ENCODE measurements at places on chromosomes 6 and 20.

DNA sequence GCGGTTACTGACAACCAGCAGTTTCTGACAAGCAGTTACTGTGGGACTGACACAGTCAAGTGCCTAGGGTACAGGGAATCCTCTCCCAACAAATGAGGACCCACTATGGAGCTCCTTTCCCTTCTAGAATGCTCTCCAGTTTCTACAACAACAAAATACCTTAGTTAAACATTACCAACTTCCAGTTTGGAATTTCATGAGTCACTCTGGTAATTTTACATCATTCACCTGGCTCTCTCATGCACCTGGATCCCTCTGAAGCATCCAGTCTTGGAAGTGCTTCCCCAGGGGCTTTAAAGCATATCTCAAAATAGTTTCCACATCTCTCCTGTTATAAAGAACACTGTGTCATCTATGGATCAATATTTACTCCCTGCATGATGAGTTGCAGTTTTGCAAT lies 286.7 kb upstream of the SPTLC3 start:
- no peak for DNase-seq

GRCh38 chr6:37078814-37079213 lies 73.4 kb downstream of the FGD2 start:
- no peak for DNase-seq

DNA sequence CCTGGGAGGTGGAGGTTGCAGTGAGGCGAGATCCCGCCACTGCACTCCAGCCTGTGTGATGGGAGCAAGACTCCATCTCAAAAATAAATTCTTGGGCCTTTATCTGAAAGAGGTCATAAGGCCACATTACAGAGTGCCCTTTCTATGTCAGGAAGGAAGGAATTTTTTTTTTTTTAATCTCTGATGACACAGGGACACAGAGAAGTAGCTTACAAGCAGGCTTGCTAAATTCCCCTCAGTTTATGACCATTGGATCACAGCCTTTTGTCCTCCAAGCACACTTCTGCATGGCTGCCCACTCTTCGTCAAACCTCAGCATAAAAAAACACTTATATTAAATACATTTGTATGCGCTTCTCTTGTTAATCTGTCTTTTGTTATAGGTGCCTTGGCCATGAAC lies 7.5 kb upstream of the IFNGR1 start:
- DNase-seq, result no peak

- DNase-seq, result no peak
These were observed 35.6 kb upstream of the SLCO4A1 start for GRCh38 chr20:62606551-62607201.

DNA sequence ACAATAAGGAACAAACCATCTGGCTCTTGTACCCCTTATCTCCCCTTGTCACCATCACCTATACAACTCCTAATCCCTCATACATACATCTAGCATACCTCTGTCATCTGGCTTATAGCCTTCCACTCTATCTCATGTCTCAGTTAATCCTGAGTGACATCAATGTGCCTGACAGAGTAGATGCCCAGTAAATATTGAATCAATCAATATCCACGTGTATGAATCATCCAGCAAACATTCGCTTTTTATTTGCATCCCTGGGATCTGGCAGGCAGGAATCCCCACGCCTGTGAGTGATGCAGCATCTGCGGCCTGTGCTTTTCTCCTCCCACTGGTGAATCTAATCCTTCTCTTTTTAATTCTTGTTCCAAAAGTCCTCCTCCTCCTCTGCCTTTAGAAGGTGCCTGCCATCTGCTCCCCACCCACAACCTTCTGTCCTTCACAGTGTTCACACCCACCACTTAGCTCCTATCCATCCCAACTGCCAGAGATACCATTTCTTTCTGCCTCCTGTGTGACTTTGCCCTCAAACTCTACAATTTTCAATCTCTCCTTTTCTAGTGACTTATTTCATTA lies 37.6 kb downstream of the ZNF391 start:
- no peak for DNase-seq

GRCh38 chr6:77470983-77471382 lies 7.7 kb upstream of the HTR1B start:
- no peak for DNase-seq

- no peak for DNase-seq
These were observed 25.6 kb upstream of the ADGRF4 start for GRCh38 chr6:47672816-47673215.

DNA sequence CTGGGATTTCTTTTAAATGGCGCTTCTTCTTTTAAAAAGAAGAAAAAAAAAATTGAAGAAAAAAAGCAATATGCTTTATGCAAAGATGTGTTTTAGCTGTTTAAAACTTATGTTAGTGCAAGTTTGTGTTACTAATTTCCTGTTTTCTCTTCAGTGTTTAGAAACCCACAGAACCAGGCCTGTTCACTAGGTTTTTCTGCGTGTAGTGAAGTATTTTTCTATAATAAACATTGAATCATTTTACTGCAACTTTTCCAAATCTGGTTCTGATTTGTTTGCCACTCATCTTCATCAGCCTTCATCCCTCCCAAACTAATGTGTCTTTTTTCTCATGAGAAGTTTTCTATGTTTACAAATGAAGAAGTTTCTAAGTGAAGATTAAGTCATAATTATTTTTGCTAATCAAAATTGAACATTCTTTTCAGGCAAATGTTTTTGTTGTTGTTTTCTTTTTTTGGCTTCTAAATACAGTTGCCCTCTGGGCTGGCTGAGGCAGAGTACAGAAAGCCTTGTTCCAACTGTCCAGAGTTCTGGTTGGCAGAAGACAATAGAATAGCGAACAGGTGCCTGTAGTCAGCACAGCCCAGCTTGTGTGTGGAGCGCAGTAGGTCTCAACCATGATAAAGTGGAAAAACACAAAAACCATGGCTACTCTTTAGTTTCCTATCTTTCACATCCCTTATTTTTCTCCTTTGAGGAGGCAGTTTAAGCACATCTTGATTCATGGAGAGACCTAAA lies 14.5 kb downstream of the ZNF76 start:
- DNase-seq, result no peak

DNA sequence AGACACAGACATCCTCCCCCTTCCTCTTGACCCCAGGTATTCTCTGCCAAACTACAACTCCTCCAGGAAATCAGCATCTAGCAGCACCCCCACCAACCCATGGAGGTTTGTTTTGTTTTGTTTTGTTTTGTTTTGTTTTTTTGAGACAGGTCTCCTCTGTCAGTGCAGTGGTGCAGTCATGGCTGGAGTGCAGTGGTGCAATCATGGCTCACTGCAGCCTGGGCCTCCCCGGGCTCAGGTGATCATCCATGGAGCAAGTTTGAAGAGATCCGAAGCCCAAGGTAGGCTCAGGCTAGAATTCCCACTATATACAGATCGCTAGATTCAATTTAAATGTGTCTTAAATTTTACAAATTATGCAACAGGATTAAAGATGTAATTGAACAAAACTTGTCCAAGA lies 518.2 kb upstream of the ARID1B start:
- no peak for DNase-seq

DNA sequence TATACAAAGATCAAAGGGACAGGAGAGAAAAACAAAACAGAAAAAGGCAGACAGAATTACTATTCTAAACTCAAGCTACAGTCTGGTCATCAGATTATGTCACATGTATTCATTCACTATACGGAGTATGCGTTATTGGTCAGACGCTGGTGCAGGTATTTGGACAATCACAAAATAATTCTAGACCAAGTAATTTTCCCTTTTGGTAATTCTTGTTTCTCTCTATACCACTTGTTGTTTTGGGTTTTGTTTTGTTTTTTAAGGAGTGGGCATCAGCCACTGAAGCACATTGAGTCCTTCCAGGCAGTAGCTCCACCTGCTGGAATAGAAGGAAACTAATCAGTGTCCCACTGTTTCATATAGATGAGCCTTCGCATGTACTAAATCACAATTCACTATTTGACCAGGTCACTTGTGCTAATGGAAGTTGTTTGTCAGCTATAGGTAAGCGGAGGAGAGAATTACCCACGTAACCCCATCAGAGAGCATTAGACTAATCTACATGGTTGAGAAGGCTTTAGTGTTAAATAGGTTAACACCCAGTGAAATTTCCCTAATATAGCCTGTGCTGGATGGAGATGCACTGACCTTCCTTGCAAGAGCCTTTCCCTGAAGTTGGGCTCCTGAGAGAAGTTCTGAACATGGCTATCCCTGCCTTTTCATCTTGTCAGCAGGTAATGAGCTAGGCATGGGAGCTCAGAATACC lies 77.9 kb downstream of the TNFAIP3 start:
- DNase-seq, result no peak

DNA sequence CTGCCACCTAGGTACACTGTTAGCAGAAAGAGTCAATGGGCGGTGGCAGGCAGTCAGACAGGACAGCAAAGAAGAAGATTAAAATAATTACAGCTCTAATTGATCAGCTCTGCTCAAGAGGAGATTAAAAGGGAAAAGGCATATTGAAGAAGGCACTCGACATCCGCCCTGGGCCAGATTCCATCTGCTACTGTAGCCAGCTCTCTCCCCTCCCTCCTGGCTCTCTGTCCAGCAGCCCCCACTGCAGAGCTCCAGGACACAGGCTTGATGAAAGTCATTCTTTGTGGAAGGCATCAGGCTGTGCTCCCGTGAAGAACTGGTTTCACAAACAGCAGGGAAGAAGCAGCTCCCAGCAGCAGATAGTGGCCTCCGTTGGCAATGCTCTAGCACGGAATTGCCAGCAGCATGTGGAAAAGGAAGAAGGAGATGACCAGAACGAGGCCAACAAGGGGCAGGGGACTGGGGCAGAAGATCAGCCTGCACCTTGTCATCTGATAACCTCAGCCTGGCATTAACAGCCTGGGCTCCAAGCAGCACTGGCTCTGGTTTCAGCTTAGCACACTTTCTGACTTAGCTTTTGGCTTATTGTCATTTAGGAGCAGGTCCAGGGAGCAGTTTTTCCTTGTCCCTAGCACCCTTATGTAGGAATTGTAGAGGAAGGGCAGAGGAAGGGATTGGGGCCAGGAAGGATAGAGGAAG lies 465.9 kb downstream of the KIF16B start:
- no peak for DNase-seq

- DNase-seq, result no peak
These were observed 21.7 kb upstream of the SENP6 start for GRCh38 chr6:75579951-75580350.

GRCh38 chr6:111800259-111800765 lies 72.9 kb downstream of the FYN start:
- DNase-seq, result no peak

DNA sequence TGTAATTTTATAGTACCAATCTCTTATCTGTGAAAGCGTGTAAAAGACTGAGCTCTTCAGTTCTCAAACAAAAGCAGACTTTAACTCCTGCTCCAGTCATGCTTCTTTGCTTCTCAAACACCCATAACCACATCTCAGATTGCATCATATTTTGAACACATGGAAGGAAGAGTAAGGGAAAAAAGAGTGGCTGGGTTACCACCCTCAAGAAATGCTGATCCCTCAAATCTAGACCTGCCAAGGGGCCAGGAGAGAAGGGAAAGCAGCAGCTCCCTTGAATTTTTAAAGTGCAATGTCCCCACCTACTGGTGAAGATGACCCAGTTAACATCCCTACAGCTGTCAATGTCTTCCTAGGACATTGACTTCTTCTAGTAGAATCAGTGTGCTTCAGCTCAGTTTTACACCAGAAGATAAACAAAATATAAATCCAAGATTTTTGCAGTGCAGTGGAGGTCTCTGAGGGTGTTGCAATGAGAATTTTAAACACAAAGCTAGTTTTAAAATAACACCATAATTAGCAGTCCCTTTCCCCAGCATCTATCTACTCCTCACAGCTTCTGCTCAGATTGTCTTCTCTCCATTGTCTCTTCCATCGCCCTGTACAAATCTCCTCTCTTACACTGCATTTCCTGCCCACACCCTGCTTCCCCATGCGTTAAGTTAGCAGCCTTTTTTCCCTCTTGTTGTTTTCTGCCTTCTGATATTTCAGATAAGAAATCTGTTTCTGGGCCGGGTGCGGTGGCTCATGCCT lies 22.6 kb upstream of the HLA-DQB2 start:
- no peak for DNase-seq

- no peak for DNase-seq
These were observed 675.1 kb upstream of the MMS22L start for GRCh38 chr6:97958134-97958533.

GRCh38 chr6:111406200-111406721 lies 76.8 kb downstream of the REV3L start:
- DNase-seq, result no peak

- no peak for DNase-seq
These were observed 49.6 kb upstream of the NT5E start for GRCh38 chr6:85400331-85400730.

- no peak for DNase-seq
These were observed 82.2 kb upstream of the OPRM1 start for GRCh38 chr6:153956808-153957207.

DNA sequence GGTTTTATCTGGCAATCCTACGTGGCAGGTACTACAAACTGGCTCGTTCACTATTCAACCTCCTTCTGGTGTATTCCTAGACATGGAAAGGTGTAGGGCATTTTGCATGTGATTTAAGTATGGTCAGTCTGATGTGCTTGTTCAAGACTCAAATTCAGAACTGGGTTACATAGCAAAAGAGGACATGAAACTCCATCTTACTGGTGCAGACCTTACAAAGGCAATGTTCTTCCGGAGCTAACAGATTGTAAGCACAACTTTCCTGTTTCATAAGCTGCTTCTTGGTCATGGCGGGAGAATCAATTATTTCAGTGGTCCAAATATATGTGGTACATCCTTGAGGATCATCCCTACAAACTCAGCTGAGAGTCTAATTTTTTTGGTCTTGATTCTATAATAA lies 703.4 kb downstream of the EPM2A start:
- no peak for DNase-seq

DNA sequence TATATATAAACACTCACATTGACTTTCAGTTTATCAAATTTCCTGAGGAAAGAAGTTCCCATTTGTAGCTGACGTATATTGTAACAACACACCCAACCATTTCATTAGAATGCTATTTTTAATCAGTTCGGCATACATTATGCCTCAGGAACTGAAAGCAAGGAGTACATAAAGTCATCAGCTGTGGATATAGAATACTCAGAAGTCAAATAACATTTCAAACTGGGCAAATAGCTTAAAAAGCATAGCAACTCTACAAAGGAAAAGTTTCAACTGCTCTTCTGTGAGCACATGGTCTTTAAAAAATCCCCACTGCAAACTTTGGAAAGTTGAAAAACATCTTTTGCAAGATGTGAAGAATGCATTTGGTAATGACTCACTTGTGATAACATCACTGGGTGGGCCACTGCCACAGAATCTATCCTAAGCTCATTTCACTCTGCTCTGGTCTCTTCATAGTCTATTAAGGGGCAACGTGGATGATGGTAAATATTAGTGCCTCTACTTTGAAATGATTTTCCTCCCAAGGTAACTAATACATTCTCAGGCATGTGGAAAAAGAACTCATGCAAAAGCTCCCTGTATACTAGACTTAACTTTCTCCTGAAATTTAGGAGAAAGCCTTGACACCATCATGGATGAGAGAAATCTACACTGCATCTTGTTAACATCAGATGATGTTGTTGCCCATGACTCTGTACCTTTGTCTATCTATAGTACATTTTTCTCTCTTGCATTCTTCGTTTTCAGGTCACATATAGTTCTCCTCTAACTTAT lies 49.2 kb downstream of the FYN start:
- peak; percentile 15 for DNase-seq
